GM12878 (cell line): ENCODE measurements at places on chromosomes 16 and 17.

- DNase-seq, result no peak
These were observed 49.2 kb downstream of the TNRC6A start for GRCh38 chr16:24778671-24779070.

DNA sequence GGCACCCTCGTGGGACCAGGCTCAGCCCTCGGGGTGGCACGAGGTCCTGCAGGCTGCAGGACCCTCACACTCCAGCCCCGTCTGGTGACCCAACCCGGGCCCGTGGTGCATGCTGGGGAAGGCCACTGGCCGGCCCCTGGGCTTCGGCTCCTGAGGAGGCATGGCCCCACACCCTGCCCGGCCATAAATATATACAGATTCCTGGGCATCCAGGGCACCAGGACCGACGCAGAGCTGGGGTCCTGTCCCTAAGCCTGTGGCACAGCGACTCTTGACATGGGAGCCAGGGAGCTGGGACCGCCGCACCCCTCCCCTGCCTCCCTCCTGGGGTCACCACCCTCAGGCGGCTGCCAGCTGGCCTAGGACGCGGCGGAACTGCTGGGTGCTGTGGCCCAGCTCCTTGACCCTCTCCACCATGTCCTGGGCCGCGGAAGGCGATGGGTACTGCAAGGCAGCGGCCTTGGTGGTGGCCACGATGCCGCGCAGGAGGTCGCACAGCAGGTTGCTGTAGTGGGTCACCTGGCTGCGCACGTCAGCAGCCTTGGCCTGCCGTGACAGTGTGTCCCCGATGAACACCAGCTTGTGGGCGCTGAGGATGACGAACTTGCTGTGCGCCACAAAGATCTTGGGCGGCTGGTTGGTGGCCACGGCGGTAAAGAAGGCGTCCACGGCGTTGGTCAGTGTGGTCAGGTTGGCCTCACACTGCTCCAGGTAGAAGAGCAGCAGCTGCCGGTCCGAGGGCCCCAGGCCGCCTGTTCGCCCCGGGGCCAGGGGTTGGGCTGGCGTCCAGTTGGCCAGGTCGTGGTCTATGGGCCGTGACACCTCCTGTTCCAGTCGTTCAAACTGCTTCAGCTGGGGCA, 10.6 kb downstream of the CTRB1 start:
- no peak for DNase-seq

DNA sequence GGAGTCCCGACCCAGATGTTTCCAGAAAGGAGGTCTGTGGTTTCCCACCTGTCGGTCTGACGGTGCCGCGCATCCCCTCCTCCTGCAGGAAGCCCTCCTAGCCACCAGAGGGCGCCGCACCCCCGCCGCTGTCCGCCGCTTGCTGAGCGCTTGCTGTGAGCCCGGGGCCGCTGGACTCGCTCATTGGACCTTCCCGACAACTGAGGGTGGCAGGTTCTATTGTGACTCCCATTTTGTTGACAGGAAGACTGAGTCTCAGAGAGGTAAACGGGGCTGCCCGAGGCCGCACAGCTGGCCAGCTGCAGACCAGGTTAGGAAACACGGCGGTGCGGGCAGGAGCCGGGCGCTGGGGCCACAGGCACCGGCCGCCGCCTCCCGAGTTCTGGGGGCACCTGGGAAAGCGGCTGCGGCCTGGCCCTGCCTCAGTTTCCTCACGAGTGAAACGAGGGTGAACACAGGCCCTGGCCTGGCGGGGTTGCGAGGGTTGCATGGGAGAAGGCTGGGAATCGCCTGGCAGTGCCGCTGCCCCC, 191.1 kb upstream of the CIBAR2 start:
- no peak for DNase-seq

- DNase-seq, result no peak
These were observed 8.5 kb downstream of the ITGAE start for GRCh38 chr17:3792481-3792880.

DNA sequence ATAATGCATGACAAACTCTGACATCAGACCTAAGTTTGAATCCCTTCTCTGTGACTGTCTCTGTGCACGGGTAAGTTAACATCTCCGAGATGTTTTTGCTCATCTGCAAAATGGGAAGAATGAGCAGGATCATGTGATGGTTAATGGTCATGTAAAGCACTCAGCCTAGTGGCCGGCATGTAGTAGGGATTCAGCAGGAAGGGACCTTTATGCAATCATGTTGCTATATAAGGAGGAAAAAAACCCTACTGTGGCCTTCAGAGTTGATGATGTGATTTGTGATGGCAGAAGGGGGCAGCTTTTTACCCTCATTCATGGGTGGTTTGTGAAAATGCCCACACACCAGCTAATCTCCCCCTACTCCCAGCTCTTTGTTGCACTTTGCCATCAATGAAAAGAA, 24.1 kb downstream of the CLEC16A start:
- no peak for DNase-seq

- DNase-seq, result no peak
These were observed 486.4 kb upstream of the KIF2B start for GRCh38 chr17:53336281-53336680.
